ENCODE measurements at places on chromosomes 2 and 18.

DNA sequence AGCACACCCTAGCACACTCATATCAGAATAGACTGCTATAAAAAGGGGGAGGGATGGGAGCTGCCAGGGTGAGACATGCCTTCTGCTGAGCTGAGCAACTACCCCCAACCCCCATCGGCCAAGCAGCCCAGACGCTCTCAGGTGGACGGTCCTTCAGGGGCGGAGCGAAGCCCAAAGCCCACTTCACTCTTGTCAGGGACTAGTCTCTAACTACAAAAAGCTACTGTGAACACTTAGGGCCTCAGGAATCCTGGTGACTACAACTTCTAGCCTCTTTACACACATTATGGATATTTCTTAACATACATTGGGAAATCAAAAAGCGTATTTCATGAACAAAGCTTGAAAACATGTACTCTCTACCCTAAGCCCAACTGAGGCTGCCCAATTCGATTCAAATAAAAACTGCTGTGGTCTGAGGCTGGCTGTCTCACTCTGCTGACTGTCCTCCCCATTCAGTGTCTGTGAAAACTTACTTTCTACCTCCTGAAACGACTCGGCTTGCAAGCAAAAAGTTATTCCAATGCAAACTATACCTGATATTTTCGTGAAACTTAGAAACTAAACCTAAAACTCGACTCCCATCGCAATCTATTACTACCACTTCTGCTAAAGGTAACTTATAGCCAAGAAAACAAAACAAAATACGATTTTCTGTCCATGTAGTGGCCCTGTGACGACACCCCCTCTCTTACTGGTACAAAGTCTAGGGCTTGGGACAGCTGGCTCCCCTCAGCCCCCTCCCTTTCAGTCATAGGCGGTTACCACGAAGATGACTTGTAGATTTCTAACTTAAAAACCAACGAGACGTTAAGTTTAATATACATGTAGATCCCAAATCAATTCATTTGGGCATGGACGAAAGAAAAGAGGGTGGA, 1.2 kb downstream of the SERTAD2 start:
- no peak for DNase-seq

- DNase-seq = no peak
Observed at GRCh38 chr18:80233201-80233835, 14.0 kb downstream of the PARD6G start.

DNA sequence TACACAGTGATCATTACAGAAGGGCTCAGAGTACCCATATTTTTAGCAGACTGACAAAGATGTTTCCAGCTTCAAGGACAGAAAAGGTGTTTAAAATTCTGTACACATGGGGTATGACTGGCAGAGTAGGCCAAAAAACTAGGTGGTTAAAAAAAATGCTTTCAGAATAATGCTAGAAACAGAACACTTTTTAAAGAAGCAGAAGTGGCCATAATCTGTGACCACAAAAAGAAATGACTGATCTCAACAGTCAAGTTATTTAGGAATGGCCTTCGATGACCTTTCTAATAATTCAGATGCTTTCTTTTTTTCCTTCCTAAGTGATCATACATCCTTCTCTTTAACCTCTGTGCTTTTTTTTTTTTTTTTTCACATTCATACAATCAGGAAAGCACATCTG, 4.1 kb upstream of the AQP4 start:
- no peak for DNase-seq

GRCh38 chr2:69213201-69213600, 173.8 kb downstream of the GFPT1 start:
- no peak for DNase-seq

DNA sequence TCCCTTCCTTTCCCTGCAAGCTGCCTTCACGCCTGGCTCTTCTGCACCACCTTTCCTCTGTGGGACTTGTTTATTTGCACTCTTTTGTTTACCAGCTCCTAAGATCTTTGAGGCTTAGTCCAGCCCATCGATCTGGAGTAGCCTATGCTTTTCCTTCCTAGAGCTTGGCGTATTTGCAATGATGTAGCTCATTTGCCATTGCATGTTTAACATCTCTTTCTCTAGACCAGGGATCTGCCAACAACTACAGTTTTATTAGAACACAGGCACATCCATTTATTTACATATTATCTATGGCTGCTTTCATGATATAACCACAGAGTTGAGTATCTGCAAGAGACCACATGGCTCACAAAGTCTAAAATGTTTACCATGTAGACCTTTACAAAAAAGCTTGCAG, 150.4 kb downstream of the RAPGEF4 start:
- no peak for DNase-seq

DNA sequence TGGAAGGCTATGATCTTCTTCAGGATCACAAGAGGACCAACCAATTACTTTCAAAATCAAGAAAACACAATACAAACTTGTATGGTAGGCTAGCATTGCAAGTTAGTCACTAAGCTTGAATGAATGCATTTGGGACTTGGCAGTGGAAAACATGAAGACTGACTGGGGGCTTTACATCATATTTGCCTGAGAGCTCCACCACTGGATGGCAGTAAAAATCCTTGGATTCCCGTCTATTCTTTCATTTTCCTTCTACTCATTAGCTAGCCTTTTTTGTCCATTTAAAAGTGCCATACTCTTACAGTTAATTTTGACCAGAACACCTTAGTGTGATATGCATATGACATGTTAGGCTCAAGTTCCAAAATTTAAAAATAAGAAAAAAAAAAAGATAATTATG, 63.5 kb upstream of the RASGRP3 start:
- DNase-seq = no peak

DNA sequence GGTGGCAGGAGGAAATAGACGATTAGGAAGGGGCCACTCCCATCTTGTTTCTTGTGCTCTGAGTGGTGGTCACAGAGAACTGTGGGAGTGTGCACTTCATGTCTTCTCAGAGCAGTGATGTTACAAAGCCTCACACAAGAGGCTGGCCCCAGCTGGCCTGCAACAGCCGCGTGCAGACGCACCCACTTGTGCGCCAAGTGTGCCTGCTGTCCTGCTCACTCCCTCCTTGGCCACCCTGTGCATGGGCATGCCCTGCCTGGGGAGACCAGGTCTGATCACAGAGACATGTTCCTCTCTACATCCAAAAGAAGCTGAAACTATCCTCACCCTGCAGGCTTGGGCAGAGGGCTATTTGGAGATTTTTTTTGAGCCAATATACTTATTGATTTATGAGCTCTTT, 108.4 kb downstream of the MRO start:
- no peak for DNase-seq

GRCh38 chr2:164737612-164738081, 104.0 kb downstream of the COBLL1 start:
- no peak for DNase-seq

DNA sequence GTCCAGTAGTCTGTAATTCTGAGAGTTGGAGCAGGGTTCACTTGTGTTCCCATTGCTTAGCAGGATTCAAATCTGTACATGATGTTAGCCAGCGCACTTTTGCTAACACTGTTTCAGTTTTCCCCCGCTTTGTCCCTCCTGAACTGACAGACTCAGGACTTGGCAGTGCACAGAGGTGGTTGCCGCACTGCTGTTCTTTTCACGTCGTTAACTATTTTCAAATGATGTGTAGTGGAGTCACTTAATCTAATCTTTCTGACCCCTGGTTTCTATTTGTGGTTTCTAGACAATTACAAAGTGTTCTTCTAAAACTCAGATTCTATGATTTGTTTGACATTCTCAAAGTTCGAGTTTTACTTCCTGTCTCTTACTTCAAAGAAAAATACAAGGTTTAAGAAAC, 234.5 kb downstream of the RBM43 start:
- no peak for DNase-seq

DNA sequence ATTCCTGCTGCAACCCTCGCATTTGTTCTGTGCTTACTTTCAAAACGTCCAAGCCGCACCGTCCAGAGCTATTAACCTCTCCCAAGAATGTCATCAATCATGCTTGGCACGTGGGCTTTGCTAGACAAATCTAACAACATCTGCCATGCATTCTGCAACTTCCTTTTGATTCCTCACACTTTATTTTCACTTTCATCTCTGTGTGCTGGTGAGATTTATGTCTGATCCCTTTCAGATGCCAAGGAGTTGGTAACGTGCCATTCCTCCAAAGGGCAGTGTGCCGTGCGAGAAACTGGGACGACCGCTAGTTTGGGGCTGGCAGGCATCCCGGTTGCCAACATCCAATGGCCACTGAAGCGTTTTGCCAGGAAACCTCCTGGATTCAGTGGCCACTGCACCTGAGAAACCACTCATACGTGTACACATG, 230.0 kb upstream of the PARD3B start:
- DNase-seq = no peak

DNA sequence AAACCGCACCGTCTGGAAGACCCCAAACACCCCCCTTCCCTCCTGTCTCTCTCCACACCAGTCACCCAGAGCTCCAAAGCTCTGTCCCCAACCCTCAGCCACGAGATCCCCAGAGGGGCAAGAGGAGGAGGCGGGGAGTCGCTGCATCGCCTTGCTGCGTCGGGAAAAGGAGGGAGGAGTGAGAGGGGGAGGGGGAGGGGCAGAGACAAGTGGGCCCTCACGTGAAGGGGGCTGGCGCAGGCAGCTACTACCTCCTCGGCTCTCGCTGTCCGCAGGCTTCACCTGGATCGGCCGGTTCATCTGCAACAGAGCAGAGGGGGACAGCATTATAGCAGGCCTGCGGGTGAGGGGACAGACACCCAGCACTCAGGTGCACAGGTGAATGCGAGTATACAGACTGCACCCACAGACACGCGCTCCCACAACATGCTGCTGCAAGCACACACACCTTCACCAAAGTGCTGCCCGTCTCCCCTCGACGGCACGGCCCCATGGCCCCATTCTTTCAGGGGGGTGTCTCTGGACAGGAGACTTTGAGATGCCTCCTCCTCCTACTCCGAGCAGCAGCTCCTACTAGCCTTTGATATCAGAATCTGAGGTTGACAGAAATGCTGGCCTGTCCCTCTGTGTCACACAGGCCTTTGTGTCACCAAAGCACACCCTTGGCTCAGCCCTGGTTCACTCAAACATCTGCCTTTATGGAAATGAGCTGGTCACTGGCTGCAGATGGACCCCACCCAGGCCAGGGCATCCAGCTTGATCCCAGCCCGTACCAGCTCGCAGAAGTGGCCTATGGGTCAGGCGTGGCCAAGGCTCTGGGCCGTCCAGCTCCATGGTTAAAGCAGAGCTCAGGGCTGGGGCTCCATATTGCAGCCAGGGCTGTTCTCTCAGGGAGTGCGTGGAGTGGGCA, 243.8 kb downstream of the CELF4 start:
- DNase-seq = no peak

Measured in substantia nigra (tissue), 51 donors.